ENCODE measurements at places on chromosomes 1 and 21.

- DNase-seq, result no peak
Measured at GRCh38 chr1:205124726-205125125, 2.9 kb upstream of the RBBP5 start.

DNA sequence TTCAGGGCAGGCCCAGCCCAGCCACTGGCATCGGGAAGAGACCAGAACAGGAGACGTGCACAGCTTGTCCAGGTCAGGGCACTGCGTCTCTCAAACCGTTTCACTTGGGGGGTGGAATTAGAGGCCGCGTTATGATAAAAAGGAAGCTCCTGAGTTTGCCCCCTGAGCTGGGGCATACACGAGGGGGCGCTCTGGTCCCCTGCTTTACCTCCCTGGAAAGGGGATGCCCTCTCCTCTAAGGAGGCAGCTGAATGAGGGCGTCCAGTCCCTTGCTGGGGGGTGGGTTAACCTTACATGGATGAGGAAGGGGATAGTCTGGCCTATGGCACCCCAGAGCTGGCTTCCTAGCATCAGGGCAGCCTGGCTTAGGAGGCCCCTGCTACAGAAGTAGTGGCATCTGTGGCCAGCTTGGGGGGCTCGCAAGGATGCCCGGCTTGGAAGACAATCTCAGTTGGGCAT is 2.3 kb downstream of the MYOG start:
- DNase-seq, result no peak

DNA sequence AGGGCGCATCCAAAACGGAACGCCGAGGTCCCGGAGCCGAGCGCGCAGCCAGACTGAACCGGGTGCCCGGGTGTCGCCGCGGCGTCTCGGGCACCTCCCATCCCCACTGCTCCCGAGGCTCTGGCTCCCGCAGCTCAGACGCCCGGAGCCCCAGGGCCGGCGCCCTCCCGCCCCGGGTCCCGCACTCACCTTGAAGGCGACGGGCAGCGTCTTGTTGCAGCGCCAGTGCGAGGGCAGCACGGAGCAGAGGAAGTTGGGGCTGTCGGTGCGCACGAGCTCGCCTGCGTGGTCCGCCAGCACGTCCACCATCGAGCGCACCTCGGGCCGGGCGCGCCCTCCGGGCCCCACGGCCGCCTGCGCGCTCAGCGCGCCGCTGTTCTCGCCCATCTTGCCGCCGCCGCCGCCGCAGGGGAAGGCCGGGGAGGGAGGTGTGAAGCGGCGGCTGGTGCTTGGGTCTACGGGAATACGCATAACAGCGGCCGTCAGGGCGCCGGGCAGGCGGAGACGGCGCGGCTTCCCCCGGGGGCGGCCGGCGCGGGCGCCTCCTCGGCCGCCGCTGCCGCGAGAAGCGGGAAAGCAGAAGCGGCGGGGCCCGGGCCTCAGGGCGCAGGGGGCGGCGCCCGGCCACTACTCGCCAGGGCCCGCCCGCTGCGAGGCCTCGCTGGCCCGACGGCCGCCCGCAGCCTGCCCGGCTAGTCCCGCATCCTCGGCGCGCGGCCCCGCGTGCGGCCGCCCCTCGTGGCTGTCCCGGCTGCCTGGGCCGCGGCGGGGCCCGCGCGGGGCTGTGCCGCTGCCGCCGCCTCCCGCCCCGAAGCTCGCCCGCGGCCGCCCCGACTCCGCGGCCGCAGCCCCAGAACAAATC is 447 bp downstream of the RUNX3 start:
- DNase-seq, result no peak

DNA sequence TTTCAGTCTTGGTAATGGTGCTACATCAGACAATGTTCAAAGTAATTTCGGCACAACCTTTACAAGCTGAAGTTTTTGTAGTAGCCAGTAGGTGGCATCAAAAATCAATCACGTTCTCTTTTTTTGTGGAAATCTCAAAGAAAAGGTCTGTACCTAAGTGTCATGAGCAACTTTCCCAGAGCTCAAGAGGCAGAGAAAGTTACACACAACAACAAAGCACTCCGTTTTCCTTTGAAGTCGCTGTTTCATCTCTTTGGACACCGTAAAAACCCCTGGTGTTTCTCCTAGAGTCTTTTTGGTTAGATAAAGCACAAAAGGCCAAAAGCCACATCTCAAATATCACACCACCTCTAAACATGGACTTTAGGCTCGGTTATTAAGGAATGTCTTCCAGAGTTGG is 131.6 kb downstream of the LHX8 start:
- DNase-seq, result peak; percentile 10

GRCh38 chr1:18484721-18485120 is 4.0 kb downstream of the KLHDC7A start:
- DNase-seq, result no peak

DNA sequence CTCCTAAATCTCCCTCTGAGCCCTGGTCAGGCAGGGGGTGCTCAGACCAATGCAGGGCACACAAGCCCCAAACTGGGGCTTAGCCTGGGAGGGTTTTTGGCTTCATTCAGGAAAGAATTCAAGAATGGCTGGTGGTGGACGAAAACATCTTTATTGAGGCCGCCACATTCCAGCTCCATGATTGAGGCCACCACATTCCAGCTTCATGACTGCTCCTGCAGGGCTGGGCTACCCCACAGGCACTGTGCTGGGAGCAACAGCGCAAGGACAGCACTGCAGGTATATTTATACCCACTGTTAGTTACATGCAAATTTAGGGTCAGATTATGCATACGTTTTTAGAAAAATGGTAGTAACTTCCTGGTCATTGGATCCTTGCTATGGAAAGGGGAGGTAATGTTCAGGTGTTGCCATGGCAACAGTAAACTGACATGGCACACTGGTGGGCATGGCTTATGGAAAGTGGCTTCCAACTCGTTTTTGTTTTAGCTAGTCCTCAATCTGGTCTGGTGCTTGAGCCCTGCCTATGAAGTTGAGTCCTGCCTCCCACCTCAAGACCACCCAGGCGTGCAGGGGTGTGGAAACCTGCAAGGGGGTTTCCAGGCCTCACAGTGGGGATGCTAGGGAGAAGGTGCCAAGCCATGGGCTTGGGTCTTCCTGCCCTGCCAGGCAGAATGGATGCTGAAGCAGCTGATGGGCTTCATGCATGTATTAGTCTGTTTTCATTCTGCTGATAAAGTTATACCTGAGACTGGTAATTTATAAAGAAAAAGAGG is 348.7 kb upstream of the AJAP1 start:
- DNase-seq, result no peak

GRCh38 chr1:53293123-53293522 is 34.7 kb downstream of the LRP8 start:
- peak; percentile 43 for DNase-seq

DNA sequence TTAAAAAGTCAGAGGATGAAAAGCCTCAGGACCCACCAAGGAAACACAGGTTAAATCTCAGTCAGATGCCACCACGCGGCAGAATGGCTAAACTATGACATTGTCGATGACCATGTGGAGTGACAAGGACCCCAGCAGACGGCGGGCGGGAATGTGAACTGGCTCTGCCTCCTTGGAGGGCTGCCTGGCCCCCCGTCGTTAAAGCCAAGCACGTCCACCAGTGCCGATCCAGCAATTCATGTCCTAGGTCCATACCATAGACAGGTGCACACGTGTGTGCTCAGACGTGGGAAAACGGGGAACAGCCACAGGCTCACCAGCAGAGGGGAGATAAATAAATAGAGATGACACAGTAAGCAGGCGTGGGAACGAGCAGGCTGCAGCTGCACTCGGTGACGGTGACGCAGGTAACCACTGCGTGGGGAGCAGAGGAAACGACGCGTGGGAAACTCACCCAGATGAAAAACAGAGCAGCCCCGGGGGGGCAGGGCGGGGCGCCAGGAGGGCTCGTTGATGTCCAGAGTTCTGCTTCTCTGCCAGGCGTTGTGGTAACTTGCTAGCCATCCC is 28.3 kb upstream of the PCBP3 start:
- DNase-seq, result no peak

GRCh38 chr1:40712405-40712944 is 21.0 kb downstream of the NFYC start:
- no peak for DNase-seq

- no peak for DNase-seq
Measured at GRCh38 chr1:210358626-210359025, 29.9 kb downstream of the HHAT start.

- no peak for DNase-seq
Measured at GRCh38 chr1:178529364-178530036, 16.6 kb downstream of the TEX35 start.

DNA sequence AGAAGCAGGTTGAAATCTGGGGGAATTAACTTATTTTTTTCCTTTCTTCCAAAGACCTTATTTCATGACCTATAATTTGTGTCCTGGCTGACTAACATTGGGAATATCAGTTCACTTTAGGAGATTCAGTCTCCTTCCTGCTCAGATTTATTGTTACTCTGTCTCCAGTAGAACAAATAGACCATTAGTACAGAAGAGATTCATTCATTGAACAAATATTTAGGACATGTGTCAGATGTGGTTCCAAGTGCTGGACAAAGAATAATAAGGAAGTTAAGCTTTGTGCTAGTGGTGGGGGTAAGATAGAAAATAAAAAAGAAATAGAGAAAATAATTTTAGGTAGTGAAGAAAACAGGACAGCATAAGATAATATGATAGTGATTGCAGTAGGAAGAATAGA is 20.3 kb downstream of the ZMYM4 start:
- no peak for DNase-seq

DNA sequence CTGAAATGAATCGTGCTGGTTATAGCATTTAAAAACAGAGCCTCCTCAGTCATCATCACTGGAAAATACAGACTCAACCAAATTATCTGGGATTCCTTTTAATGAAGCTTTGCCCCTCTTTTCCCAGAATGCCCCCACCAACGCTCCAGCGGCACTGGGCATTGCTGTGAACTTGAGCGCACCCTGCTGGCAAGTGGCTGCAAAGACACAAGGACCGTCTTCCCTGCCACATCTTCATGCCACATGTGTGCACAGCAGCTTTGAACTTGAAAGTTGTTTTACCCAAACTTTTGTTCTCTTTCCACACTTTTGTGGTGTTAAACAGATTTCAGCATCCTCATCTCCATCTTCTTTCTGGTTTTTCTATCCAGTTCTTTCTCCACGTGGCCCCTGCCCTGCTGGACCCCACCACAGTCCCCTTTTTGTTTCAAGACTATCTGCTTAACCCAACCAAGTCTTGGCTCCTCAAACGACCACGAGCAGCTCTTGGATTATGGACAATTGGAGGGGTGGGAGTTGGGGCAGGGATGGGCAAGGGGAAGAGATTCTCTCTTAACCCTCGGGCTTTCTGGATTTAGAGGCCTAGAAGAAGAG is 12.8 kb upstream of the LMX1A start:
- no peak for DNase-seq

DNA sequence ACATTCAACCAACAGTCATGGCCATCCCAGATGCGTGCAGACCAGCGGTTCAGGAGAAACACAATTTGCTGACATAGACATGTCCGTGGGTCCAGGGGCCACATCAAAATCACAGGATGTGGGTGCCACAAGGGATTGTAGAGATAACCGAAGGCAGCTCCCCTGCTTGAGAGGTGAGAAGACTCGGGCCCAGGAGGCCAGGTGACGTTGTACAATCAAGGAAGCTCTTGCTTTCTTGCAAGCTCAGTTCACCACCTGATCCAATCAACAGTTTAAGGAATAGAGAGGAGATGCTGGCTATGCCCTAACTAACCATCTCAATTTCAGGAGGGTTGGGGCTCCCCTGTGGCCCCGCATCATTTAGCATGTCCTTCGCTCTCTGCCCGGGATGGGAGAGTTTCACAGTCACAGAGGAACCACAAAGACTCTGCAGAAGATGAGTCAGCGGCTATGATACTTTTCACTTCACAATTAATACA is 19.5 kb downstream of the UBASH3A start:
- no peak for DNase-seq

DNA sequence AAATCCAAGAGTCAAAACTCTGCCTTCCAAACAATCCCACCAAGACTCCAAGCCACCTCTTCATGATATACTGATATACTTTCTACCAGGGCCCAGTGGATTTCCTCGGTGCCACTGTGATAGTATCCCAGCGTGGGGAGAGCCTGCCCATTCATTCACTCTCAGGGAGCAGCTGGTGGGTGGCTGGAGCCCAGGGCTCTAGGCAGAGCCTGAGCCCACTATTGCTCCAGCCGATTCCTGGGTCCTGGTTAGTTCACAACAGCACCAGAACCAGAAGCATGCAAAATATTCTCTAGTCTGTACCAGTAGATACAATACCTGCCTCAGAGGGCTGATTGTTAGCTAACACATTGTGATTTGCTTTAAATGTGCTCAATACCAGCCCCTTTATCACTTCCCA is 831 bp downstream of the CSRP1 start:
- no peak for DNase-seq

DNA sequence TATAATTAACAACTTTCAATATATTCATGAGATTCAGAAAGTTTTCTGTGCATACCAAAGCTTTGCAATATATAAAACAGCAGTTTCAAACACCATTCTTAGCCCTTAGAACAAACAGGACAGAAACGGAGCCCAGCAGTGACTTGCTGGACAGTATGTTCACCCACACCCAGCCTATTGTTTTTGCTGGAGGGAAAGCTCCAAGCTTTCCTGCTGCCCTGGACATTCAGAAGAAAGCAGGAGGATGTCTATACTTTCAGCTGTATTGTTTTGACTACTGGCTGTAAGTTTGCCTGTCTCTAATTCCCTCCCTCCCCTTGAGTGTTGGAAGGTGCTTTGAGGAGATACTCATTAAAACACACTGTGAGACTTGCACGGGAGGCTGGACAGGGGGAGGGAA is 9.6 kb downstream of the DENND2C start:
- no peak for DNase-seq
